ENCODE measurements at places on chromosomes 5 and 9. TPM values are rescaled to one million over a fixed set of nuclear protein-coding genes. Genes with fewer than 3 reads are reported as not detected.

The TMED9 gene
- 286 TPM for total RNA-seq

The GPR21 gene
- total RNA-seq, result 2.4 TPM

The HACD4 gene
- 1.4 TPM for total RNA-seq

The ERMP1 gene
- total RNA-seq, result 20.1 TPM

The DAB2 gene
- total RNA-seq, result 245 TPM

The CEL gene
- total RNA-seq, result 1.9 TPM

The DBH gene
- not detected for total RNA-seq

The PTGS1 gene
- total RNA-seq, result 14.6 TPM

The SH3TC2 gene
- total RNA-seq, result 4.3 TPM

The HTR1A gene
- not detected for total RNA-seq

DNA sequence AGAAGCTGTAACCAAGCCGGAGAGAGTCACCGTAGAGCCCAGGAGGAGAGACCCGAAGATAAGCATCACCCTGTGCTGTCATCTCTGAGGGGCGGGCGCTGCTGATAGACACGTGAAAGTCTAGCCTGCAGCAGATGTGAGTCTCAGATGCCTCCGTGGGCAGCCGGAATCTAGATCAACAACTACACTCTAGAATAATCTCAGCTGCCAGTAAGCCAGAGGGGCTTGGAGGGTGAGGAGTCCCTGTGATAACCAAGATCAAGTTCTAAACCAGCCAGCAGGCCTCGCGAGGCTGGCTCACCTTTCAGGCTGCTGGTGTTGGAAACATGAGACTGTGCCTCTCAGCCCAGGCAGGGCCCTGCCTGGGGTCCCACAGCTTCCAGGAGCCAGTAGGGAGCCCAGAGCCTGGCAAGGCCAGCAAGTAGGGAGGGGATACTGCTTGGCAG lies 54.1 kb downstream of the DAPK1 start:
- no peak overlapping the region for H3K27ac ChIP-seq
- no peak overlapping the region for H3K4me3 ChIP-seq
- no peaks in the 10 kb centered on the region for H3K36me3 ChIP-seq
- no peaks in the 10 kb centered on the region for H3K27me3 ChIP-seq
- H3K4me1 ChIP-seq, result peaks cover 2% of the 10 kb centered on the region

GRCh38 chr5:36734422-36734821 lies 128.0 kb downstream of the SLC1A3 start:
- DNase-seq, result no peak
- no peaks in the 10 kb centered on the region for H3K36me3 ChIP-seq
- no peak overlapping the region for H3K4me3 ChIP-seq
- no peaks in the 10 kb centered on the region for H3K4me1 ChIP-seq
- H3K27ac ChIP-seq, result no peak overlapping the region
- peaks cover 10% of the 10 kb centered on the region for H3K27me3 ChIP-seq

DNA sequence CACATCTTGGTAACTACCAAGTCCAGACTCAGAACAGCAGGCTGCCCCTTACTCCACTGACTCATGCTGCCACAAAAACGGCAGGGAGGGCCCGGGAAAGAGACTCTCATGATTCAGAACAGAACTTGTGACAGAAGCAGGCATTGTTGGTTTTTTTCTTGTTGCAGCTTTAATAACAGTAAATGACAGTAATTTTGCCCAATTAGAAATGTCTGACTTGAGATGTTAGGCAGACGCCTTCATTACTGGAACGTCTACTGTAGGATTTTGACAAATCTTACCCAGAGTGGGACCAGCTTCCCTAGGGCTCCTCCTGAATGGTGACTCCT lies 77.9 kb downstream of the SEMA5A start:
- DNase-seq, result no peak
- no peaks in the 10 kb centered on the region for H3K36me3 ChIP-seq
- H3K27me3 ChIP-seq, result no peaks in the 10 kb centered on the region

GRCh38 chr5:131539251-131539650 lies 95.8 kb downstream of the RAPGEF6 start:
- H3K4me1 ChIP-seq, result peaks cover 15% of the 10 kb centered on the region
- DNase-seq, result no peak
- H3K36me3 ChIP-seq, result no peaks in the 10 kb centered on the region
- H3K4me3 ChIP-seq, result no peak overlapping the region
- no peaks in the 10 kb centered on the region for H3K27me3 ChIP-seq

- H3K4me3 ChIP-seq, result no peak overlapping the region
- H3K36me3 ChIP-seq, result no peaks in the 10 kb centered on the region
- DNase-seq, result no peak
- no peaks in the 10 kb centered on the region for H3K4me1 ChIP-seq
Measured at GRCh38 chr5:177477701-177478477, 4.5 kb upstream of the DBN1 start.

GRCh38 chr5:37565062-37565670 lies 186.0 kb downstream of the WDR70 start:
- H3K27ac ChIP-seq, result no peak overlapping the region
- H3K27me3 ChIP-seq, result no peaks in the 10 kb centered on the region
- no peaks in the 10 kb centered on the region for H3K36me3 ChIP-seq
- DNase-seq, result no peak
- H3K4me3 ChIP-seq, result no peak overlapping the region
- no peaks in the 10 kb centered on the region for H3K4me1 ChIP-seq

GRCh38 chr9:98532574-98532973 lies 176.2 kb downstream of the GABBR2 start:
- H3K27me3 ChIP-seq, result no peaks in the 10 kb centered on the region
- DNase-seq, result no peak
- H3K4me3 ChIP-seq, result no peak overlapping the region
- H3K4me1 ChIP-seq, result peaks cover 5% of the 10 kb centered on the region
- no peak overlapping the region for H3K27ac ChIP-seq

- no peak overlapping the region for H3K27ac ChIP-seq
- H3K36me3 ChIP-seq, result no peaks in the 10 kb centered on the region
- no peaks in the 10 kb centered on the region for H3K27me3 ChIP-seq
- H3K4me1 ChIP-seq, result no peaks in the 10 kb centered on the region
Measured at GRCh38 chr5:57889558-57889957, 406.9 kb upstream of the ACTBL2 start.

GRCh38 chr5:69024241-69024651 lies 69.6 kb upstream of the SLC30A5 start:
- H3K27me3 ChIP-seq, result peaks cover 32% of the 10 kb centered on the region
- H3K36me3 ChIP-seq, result no peaks in the 10 kb centered on the region
- no peaks in the 10 kb centered on the region for H3K4me1 ChIP-seq
- no peak overlapping the region for H3K27ac ChIP-seq

DNA sequence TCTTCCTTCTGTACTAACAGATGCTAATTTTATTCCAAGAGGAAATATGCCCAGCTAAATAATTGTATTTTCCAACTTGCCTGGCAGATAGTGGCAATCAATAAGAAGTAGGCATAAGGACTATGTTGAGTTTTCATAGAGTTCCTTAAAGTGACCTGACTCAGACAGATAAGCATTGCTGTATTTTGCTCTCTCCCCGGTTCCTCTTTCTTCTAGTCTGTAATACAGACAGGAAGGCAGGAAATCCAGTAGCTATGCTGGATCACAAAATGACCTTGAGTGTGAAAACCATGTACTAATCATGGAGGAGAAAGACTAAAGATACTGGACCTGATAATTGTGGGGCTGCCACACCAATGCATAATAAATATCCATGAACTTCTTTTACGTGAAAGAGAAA lies 701.7 kb downstream of the CETN3 start:
- no peak overlapping the region for H3K27ac ChIP-seq
- H3K4me3 ChIP-seq, result no peak overlapping the region
- no peaks in the 10 kb centered on the region for H3K4me1 ChIP-seq
- no peaks in the 10 kb centered on the region for H3K36me3 ChIP-seq

DNA sequence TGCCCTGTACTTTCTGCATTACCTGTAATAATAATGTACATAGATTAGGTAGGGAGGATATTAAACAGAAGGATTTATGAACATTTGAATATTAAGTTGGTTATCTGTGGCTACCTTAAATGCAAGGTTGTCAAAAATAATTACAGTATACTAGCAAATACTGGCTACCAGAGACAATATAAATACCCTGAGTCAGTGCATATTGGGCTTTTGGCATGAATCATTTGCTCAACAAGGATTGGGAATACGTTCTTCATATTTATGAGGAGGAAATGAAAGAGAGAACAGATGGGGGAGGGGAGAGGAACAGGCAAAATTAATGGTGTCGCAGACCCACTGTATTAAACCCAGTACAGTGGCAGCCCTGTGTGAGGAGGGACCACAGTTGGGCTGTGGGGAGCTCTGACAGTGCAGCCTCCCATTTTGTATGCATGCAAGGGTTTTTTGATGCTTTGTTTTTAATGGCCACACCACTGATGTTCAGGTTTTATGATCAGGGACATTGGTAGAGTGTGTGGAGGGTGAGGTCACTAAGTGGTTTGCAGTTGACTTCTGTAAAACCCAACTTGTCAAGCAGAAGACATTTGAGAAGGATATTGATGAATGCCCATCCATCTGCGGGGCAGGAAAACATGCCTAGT lies 56.9 kb downstream of the MVB12B start:
- no peaks in the 10 kb centered on the region for H3K27me3 ChIP-seq
- no peak for DNase-seq
- no peak overlapping the region for H3K27ac ChIP-seq
- peaks cover 17% of the 10 kb centered on the region for H3K4me1 ChIP-seq
- H3K36me3 ChIP-seq, result no peaks in the 10 kb centered on the region

DNA sequence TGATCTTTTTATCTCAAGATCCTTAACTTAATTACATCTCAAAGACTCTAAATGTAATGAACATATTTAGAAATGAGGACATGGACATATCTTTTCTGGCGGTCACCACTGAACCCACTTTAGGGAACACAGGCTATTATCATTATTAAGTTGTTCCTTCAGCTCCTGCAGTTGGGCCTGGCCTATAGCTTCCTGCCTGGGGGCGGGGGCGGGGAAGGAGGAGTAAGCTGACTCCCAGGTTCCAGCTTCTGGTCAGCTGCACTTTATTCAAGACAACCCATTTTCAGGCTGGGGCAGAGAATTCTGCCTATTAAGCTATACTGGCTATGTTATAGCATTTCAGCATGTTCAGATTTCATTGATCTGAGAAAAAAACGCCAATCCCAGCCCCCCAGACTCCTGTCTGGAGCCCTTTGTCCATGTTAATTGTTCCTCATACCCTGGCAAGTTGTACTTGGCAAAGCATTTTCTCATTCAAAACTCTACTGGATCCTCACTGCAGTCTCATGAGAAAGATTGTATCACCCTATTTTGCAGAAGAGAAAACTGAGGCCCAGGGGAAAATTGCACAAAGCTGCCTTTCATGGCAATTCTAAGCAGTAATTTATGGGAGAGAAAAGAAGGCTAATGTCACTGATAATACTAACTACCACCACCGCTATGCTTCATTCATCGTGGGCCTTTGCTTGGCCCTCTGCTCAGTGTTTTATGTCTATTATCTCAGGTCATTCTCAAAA lies 25.1 kb downstream of the COL15A1 start:
- H3K27me3 ChIP-seq, result no peaks in the 10 kb centered on the region
- H3K27ac ChIP-seq, result no peak overlapping the region
- DNase-seq, result no peak
- H3K36me3 ChIP-seq, result no peaks in the 10 kb centered on the region

DNA sequence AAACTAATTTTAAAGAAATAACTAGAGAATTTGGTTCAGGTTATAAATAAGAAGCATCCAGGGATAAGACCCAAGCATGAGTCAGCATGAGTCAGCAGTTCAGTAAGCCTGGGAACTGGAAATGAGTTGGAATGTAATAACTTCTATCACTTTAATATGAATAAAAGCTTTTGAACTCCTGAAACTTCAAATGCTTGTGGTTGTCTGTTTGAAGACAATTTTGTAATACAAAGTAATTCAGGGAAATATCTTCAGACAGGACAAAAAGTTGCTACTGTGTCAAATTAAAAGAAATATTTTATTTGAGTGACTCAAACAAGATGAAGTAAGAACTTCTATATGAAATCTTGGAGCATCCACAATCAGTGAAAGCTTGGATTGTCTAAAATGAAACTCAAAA lies 331.2 kb upstream of the DAB2 start:
- H3K27ac ChIP-seq, result peak overlapping the region; percentile 58
- no peak overlapping the region for H3K4me3 ChIP-seq
- DNase-seq, result peak; percentile 80
- H3K4me1 ChIP-seq, result peaks cover 13% of the 10 kb centered on the region

DNA sequence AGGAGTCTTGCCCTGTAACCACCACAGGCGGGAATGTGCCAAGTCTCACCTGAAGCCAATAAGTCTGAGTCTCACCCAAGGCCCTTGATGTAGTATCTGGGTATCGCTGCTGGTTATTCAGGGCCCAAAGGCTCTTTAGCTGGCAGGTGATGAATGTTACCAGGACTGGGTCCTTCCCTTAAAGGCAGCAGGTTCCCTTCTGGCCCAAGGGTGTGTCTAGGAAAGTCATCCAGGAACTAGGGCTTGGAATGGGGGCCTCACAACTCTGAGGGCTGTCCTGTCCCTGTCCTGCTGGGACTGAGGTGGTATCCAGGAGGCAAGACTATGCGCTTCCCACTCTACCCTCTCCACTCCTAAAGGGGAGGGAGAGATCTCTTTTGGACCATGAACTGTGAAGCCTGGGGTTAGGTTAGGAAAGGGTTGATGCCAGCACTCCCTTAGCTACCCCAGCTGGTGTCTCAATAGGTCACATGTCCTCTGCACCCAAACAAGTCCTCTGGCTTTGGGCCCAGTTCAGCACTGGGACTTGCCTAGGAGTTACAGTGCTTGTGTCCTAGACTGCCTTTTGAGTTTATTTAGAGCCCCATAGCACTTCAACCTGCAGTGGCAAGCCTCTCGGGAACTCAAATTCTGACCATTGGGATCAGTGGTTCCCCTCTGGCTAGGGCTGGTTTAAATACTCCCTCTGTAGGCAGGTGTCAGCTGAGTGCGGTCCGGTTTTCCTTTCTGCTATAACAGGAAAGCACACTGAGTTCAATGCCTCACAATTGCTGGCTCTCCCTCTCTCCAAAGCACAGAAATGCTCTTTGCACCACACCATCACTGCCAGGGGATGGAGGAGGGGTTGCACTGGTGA lies 22.5 kb upstream of the RANBP3L start:
- no peaks in the 10 kb centered on the region for H3K36me3 ChIP-seq
- no peak overlapping the region for H3K27ac ChIP-seq
- H3K4me1 ChIP-seq, result no peaks in the 10 kb centered on the region
- H3K4me3 ChIP-seq, result no peak overlapping the region
- H3K27me3 ChIP-seq, result no peaks in the 10 kb centered on the region

- H3K4me1 ChIP-seq, result no peaks in the 10 kb centered on the region
- H3K27me3 ChIP-seq, result peaks cover 27% of the 10 kb centered on the region
- no peak overlapping the region for H3K4me3 ChIP-seq
- H3K36me3 ChIP-seq, result no peaks in the 10 kb centered on the region
Measured at GRCh38 chr5:11903121-11903613, 1.1 kb downstream of the CTNND2 start.

- H3K36me3 ChIP-seq, result no peaks in the 10 kb centered on the region
- H3K4me1 ChIP-seq, result peaks cover under 1% of the 10 kb centered on the region
- H3K27me3 ChIP-seq, result no peaks in the 10 kb centered on the region
- no peak overlapping the region for H3K27ac ChIP-seq
- no peak for DNase-seq
- H3K4me3 ChIP-seq, result no peak overlapping the region
Measured at GRCh38 chr5:10502578-10502977, 60.9 kb downstream of the ROPN1L start.
